NCI-H774 (cell line): ENCODE measurements at places on chromosomes 5 and 9.

DNA sequence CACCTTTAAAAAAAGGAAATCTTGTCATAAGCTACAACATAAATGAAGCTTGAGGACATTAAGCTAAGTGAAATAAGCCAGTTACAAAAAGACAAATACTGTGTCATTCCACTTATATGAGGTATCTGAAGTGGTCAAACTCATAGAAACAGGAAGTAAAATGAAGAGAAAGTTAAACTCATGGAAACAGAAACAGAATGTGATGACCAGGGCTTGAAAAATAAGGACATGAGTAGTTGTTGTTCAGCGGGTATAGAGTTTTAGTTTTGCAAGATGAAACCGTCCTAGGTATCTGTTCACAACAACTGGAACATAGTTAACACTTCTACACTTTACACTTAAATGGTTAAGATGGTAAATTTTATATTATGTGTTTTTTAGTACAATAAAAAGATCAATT is 47.8 kb upstream of the SLC1A3 start:
- DNase-seq: no peak

GRCh38 chr5:15290953-15291352 is 209.0 kb upstream of the FBXL7 start:
- no peak for DNase-seq

- DNase-seq: no peak
Observed at GRCh38 chr9:77953590-77953989, 78.0 kb downstream of the GNAQ start.

- DNase-seq: no peak
Observed at GRCh38 chr5:13695076-13695712, 249.3 kb downstream of the DNAH5 start.

GRCh38 chr5:167664222-167664804 is 627.1 kb upstream of the WWC1 start:
- no peak for DNase-seq

- no peak for DNase-seq
Observed at GRCh38 chr5:80592105-80592504, 22.0 kb upstream of the ANKRD34B start.

- DNase-seq: no peak
Observed at GRCh38 chr9:70801181-70801829, 320.1 kb downstream of the TRPM3 start.

GRCh38 chr5:74054641-74055421 is 428.8 kb downstream of the ARHGEF28 start:
- no peak for DNase-seq

DNA sequence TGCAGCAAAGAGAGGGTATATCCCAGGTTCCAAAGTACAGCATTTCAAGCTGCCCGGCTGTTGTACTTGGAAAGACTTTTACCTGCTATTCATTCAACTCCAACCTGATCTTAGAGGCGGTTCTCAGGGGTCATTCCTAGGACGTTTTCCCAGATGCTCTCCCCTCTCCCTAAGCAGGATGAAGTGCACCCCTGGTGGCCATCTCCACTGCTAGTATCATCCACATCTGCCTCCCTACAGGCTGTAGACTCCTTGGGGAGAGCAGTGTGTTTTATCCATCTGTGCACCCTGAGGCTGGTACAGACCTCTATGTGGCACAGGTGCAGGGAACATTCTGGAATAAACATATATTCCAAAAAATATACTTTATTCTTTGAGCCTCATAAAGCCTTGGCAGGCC is 56.8 kb downstream of the PTPN3 start:
- no peak for DNase-seq

DNA sequence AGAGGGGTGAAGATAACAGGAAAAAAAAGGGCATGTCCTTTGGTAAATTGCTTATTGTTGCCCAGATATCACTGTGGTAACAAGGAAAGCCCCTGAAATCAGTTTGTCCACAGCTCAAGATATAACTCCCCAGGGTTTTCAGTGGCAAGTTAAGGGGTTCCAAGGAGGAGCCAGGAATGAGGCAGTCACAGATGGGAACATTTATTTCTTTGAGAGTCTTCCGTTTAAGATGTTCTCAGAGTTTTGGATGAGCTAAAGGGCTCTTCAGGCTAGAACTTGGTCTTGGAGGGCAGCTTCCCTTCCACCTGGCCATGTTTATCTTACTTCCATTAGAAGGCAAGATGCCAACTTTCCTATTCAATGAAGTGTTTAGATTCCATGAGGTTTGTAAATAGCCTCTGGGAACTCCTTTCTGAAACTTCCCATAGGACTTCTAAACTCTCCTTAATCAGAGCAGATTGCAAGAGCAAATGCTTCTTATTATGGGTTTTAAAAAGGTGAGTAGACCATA is 277.6 kb upstream of the TNC start:
- peak; percentile 47 for DNase-seq

DNA sequence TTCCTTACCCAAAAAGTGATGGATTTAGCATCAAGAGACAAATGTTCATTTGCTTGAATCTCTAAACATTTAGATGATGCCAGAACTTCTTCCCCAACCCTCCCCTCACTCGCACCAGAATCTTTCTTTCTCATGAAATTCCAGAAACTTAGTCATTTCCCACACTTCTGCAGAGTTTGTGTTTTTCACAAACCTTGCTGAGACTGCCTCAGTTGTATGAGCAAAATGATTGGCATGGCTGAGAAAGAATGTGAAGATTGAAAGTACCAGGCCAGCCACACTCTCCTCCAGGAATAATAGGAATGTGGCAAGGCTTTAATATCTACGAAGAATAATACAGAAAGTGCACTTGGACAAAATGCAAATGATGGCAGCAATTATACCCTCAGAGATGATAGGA is 428.3 kb upstream of the CDH6 start:
- DNase-seq: no peak

GRCh38 chr5:173849908-173850307 is 38.2 kb upstream of the CPEB4 start:
- DNase-seq: no peak

DNA sequence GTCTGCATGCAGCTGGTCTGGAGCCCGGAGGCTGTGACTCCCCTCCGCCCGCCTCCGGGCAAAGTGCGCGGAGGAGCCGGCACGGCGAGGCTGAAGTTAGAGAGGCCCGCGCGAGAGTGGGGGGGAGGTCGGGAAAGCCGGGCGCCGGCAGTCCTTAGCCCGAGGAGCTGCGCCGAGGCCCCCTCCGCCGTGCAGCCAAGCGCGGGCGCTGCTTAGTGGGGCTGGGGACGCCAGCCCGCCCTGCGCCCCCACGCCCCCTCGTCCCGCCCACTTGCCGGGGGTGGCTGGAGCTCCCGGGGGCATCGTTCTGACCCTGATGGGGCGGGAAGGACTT is 403 bp downstream of the NINJ1 start:
- DNase-seq: peak; percentile 43

DNA sequence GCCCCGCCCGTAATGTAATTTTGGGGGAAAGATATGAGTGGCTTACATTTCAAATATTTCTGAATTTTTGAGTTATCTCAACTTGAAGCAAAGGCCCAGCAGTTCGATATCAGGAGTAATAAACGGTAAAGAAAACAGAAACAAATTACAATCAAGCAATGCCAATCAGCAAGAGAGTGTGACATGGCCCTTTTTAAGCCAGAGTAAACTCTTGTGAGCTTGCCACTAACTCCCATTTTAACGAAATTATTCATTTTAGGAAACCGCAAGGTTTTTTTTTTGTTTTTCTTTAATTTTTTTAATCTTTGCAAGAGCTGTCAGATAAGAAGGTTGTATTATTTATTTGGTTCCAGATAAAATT is 17.6 kb upstream of the CDK7 start:
- no peak for DNase-seq

DNA sequence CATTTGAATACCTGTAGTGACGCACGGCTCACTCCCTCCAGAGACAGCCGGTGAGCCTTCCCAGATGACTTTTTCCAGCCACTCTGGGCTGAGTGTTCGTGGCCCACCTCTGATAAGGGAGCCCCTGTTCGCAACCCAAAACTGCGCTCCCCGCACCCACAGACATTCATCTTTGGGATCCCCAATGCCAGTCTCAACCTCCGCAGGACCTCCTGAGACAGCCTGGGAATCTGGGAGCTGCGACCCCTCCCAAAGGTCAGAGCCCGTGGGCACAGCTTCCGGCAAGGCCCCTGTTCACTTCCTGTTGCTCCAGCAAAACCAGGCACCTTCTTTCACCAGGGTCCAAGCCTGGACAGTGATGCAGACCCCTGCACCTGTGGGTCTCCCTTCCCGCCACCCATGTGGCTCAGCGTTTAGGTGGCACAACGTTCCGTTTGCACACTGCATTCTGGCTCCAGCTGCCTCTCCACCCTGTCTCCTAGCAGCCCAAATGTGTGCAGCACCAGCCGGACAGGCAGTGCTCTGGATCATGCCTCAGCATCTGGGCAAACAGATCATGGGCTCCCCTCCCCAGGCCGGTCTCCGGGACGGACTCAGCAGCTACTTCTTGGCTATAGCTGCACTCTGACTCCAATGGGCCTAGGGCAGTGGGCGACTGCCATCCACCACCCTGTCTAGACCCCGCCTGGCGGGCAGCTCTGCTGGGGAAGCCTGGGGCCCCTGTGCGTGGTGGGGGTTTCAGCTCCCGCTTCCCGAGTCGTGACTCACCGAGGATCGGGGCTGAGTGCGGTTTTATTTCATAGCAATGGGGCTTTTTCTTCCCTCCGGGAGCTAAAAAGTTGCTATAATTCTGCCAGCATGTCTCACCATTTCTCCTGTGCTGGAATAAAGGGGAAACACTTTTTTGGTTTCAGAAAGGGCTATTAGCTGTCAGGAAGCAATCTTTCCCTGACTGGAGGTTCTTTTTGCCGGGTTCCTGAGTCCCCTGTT is 156.0 kb downstream of the OLFM1 start:
- DNase-seq: no peak

DNA sequence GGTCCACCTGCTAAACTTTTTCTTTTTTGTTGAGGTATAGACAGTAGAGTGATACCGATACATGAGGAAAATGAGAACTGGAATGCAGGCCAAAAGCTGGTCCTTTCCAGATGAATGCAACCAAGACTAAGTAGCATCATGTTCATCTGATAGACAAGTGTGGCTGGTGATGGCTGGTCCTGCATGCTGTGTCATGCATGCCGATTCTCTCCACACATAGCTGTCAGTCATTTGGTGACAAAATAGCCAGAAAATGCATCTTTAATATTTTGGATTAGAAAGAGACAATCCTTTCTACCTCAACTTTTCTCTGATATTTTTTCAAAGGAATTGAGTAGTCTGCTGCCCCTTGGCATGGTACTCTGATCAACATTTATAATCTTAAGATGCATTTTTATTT is 49.9 kb downstream of the ZSWIM6 start:
- DNase-seq: no peak
